ENCODE measurements at places on chromosomes 1 and 21.

- no peak for DNase-seq
Observed at GRCh38 chr1:15633756-15634420, 16.6 kb downstream of the DDI2 start.

- no peak for DNase-seq
Observed at GRCh38 chr21:37392441-37392840, 25.9 kb downstream of the DYRK1A start.

DNA sequence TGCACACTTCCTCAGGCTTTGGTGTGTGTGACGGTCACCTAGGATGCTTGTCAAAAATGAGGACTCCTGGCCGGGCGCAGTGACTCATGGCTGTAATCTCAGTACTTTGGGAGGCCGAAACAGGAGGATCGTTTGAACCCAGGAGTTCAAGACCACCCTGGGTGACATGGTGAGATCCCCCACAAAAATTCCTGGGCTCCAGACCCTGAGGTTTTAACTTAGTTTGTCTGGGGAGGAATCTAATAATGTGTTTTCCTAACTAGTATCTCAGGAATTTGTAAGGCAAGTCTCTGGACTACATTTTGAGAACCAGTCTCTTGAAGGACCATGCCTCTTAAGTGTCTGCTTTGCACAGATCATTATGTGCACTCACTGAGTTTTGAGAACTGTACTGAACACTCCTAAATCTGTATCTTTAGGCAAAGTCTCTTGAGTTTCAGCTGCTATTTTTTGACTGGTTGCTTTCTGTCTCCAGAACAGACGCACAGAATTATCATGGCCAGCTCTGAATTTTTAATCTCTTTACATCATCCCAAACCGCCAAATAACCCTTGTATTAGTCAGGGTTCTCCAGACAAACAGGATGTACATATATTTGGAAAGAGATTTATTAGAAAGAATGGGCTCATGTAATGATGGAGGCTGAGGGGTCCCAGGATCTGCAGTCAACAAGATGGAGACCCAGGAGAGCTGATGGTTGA lies 45.5 kb upstream of the VANGL1 start:
- no peak for DNase-seq

GRCh38 chr1:234913771-234914170 lies 214.9 kb downstream of the TOMM20 start:
- DNase-seq: no peak

- DNase-seq: no peak
Observed at GRCh38 chr1:201454608-201455007, 14.4 kb downstream of the PHLDA3 start.

DNA sequence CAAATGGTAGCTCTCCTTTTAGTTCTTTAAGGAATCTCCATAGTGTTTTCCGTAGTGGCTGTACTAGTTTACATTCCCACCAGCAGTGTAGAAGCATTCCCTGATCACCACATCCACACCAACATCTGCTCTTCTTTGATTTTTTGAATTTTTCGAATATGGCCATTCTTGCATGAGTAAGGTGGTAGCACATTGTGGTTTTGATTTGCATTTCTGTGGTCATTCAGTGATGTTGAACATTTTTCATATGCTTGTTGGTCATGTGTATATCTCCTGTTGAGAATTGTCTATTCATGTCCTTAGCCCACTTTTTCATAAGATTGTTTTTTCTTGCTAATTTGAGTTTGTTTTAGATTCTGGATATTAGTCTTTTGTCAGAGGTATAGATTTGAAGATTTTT lies 84.6 kb upstream of the B3GALT2 start:
- DNase-seq: no peak

DNA sequence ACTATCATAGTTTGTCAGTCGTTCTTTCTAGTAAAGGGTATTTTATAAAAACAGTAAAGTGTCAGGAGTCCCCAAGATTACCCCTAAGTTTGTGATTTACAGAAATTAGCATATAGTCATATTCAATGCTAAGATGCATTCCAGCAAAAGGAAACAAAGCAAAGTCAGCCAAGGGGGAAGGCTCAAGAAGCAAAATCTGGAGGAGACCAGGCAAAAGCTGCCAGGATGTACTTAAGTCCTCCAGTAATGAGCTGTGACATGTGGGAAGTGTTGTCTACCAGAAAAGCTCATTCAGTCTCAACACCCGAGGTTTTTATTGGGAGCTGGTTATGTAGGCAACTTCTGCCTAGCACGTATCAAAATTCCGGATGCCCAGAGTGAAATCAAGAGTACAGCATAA lies 373.4 kb upstream of the TMPRSS15 start:
- DNase-seq: peak; percentile 13

GRCh38 chr1:109263597-109264378 lies 14.4 kb downstream of the CELSR2 start:
- DNase-seq: peak; percentile 69

- no peak for DNase-seq
Observed at GRCh38 chr21:31354122-31354521, 10.1 kb upstream of the TIAM1 start.

DNA sequence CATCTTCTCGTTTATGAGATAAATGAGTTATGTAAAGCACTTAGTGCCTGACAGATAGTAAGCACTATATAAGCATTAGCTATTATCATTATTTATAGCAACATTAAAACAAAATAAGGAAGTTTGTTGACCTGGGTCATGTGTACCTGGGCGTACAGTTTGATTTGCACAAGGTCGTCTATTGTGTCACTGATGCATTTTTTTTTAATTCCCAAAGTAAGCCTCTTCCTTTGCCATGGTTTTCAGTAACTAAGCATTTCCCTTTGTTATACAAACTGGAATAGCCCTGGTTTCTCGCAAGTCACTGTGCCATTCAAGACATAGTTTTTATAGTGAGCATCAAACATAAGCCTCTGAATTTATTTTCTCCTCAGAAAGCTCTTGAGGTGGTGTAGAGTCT lies 72.2 kb downstream of the CACHD1 start:
- DNase-seq: no peak

GRCh38 chr1:86064899-86065298 lies 91.7 kb downstream of the COL24A1 start:
- DNase-seq: no peak

DNA sequence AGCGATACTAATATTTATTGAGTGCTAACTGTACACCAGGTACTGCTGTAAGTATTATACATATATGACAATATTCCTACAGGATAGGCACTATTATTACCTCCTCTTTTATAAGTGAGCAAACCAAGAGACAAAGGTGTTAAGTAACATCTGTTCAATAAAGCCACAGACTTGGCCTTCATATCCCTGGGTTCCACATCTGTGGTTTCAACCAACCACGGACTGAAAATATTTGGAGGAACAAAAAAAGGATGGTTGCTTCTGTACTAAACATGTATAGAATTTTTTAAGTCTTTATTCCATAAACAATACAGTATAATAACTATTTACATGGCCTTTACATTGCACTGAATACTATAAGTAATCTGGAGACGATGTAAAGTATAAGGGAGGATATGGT lies 95.1 kb downstream of the RERE start:
- no peak for DNase-seq

DNA sequence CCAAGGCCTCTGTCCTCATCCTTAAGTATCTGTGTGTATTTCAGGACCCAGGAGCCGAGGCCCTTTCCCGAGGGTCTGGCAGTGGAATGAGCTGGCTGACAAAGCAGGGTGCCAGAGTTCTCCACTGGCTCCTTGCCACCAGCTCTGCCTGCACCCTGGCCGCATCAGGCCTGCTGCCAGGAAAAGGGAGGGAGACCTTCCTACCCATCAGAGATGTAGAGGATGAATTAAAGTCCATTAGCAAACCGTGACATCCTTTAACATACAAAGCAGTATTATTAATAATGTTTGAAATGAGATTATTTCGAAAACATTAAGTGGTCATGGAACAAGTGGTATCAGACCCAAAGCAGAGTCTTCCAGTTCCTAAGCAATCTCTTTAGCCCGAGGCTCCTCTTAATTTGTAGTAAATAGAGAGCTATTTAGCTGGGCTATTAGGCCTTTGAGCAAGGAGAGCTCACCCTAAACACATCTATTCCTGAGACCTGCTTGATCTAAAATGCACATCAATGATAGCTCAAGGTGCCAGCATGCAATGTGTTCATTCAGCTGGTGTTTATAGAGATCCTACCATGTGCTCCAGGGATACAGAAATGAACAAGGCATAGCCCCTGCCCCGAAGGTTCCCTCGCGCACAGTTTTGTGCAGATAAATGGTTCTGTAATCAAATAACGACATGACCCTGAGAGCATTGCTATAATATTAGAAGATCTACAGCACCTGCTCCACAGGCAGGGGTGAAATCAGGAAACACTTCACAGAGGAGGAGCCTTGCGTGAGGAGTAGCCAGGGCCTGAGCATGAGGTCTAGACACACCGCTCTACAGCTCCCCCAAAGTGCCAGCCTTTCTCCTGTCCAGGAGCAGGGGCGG lies 44.0 kb downstream of the FAM163A start:
- no peak for DNase-seq

DNA sequence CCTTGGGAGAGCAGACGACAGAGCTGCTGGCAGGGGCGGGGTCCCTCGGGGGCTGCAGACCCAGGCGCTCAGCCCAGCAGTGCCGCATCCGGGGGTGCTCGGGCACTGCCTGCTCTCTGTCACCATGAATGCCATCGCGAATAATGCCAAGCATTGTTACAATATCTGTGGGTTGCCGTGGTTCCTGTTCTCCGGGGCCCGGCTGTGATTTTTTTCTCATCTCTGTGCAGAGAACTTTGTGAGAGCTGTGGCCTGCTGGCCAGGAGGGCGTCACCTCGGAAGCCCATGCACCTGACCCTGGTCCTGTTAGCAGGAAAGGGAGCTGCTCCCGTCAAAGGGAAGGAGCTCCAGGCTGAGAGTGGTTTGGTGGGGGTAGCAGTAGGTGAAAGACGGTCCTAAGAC lies 70.4 kb downstream of the PRDM16 start:
- DNase-seq: no peak

GRCh38 chr1:15941044-15941840 lies 34.7 kb downstream of the ZBTB17 start:
- DNase-seq: no peak

DNA sequence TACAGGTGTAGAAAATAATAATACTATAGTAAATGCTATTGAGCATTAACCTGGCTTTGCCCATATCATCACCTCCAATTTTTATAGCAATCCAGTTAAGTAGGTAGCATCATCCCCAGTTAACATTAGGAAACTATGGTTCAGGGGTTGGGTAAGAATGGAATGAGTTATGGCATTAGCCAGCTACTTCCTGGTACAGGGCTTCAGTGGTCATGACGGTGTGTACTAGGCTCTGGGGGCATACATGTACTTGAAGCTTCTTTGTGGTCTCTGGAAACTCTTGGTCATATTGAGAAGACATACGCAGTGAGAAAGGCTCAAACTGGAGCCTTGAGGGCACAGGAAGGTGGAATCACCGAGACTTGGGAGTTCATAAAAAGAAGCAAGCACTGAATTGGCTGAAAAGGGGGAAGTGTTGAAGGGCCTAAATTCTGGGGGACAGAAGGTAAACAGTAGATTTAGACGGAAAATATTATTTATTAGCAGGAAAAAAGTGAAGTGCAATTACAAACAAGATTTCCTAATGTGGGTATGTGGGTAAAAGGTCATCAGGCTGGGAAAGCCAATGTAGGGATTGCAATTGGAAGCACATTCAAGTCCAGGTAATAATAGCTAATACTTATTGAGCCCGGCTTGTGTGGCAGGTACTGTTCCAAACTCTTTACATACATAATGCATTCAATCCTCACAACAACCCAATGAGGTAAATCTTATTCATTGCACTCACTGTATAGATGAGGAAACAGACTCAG lies 114.2 kb upstream of the ATP1A1 start:
- no peak for DNase-seq

DNA sequence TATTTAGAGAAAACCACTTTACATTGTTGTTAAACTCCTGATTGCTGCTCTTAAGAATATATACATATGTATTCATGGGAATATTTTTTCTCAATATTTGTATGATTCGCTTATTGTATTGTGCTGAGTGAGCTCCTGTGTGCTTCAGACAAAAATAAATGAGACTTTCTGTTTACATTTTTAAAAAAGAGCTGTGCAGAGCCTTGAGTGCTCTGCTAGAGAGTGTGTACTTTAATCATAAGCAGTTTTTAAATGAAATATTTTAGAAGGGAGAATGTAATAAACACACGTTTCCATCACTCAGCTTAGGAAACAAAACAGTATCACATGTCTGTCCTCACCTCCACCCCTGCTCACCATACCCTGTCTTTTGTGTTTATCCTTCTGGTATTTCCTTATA lies 9.7 kb downstream of the PTPN14 start:
- no peak for DNase-seq

DNA sequence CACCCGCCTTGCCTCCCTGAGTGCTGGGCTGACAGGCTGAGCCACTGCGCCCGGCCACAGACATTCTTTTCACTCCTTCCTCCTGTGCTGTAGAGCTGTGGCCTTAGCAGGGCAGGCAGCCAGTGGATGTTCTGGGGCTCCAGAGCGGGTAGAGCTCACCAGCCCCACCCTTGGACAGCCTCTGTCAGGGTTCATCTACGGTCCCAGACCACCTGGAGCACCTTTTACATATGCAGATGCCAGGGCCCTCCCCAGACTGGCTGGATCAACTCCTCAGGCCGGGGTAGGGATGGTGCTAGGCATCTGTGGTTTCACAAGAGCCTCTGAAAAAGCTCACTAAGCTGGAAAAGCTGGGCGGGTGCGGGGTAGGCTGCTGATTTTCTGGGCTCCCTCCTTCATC lies 4.6 kb downstream of the ATP13A2 start:
- no peak for DNase-seq

DNA sequence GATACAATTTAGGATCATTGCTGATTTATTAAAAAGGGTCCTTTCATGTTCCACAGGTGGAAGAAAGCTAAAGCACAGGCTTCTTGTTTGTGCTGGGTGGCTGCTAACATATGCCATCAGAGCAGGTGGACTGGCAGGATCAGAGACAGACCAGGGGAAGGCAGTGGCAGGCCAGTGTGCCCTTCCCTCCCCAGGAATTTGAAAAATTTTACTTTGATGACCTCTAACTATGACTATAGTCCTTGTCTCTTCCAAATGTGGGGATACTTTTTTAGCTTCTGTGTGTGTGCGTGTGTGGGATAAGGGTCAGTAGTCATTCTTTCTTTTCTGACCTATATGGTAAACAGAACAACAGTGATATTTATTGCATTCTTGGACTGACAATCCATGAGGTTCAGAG lies 49.9 kb downstream of the LHX9 start:
- no peak for DNase-seq

GRCh38 chr1:169141356-169141755 lies 34.9 kb downstream of the ATP1B1 start:
- no peak for DNase-seq

DNA sequence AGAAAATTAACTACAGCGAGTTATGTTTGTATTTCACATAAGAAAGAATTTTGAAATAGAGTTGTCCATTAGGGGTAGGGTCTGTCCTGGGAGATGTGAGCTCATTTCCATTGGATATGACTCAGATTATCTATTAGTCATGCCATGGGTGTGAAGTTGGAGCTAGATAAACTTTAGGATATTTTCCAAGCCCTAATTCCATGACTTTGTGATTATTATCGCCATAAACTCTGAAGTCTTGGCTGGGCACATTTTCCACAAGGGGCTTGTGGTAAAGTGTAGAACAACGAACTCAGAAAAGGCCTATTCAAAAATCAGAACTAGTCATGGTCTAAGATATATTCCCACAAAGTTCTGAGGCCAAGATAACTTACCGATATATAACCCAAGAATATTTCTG lies 396.6 kb downstream of the DPYD start:
- no peak for DNase-seq

GRCh38 chr1:108636876-108637275 lies 24.0 kb downstream of the HENMT1 start:
- DNase-seq: no peak

Data from muscle of arm (tissue), 14 donors.